ENCODE measurements at places on chromosomes 3 and 15.
A peak's percentile ranks its signal among the peaks of the same experiment; 100 is the strongest.

DNA sequence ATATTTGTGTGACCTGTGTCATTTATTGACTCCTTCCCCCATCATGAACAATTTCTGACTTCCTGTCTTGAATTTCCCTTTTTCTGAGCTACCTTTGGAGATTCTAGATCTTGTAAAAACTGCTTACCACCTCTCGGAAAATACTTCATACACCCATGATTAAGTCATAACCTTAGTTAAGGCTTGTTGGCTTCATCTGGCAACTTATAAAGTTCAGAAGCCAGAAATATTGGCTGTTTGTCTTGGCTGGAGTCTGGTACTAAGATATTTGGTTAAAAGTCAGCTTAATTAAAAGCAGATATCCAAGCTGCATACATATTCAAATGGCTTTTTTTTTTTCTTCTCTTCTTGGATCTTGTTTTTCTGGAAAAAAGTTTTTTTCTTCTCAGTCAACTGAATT lies 37.3 kb upstream of the B3GALNT1 start:
- no peaks in the 10 kb centered on the region for H3K27me3 ChIP-seq
- no peak overlapping the region for H3K27ac ChIP-seq
- H3K4me1 ChIP-seq, result no peaks in the 10 kb centered on the region
- H3K36me3 ChIP-seq, result no peaks in the 10 kb centered on the region
- H3K4me3 ChIP-seq, result no peak overlapping the region
- no peak for DNase-seq

DNA sequence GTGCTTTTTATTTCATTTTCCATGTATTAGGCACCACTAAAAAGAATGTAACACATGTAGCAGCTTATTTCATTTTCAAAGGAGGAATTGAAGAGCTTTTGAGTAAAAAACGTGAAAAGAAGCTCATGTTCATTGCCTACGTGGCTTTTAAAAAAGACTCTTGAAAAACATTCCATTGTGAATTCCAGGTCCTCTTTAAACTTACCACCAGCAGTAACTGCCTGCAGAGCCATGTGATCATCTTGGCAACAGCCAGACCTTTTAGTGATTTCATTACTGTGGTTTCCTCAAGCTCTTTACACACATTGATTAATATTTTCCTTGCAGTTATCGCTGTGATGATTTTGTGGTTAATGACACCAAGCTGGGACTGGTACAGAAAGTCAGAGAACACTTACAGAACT lies 43.8 kb upstream of the FBXL22 start:
- no peak overlapping the region for H3K27ac ChIP-seq
- DNase-seq, result no peak
- no peaks in the 10 kb centered on the region for H3K27me3 ChIP-seq

DNA sequence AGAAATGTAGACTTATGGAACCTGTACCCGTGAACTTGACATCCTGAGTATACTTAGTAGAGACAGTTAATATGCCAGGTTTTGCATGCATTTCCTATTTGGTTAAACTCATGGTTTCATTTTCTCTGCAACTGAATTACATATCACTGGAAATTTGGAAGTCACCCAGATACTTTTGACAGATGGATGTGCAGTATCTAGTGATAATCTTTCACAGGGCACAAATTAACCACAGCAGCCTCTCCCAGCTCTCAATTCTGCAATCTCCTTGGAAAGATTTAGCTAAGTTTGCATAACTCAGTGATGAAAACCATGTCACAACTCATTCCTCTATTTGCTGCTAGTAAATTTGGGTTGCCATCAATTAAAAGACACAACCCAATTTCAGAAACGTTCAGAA lies 162.3 kb upstream of the TPM1 start:
- no peaks in the 10 kb centered on the region for H3K27me3 ChIP-seq
- H3K4me3 ChIP-seq, result no peak overlapping the region
- no peaks in the 10 kb centered on the region for H3K36me3 ChIP-seq
- peaks cover 21% of the 10 kb centered on the region for H3K4me1 ChIP-seq
- no peak overlapping the region for H3K27ac ChIP-seq

GRCh38 chr3:72383883-72384282 lies 464.4 kb downstream of the SHQ1 start:
- peaks cover 73% of the 10 kb centered on the region for H3K4me1 ChIP-seq
- no peak overlapping the region for H3K27ac ChIP-seq
- no peak for DNase-seq
- H3K36me3 ChIP-seq, result peaks cover 1% of the 10 kb centered on the region
- H3K27me3 ChIP-seq, result no peaks in the 10 kb centered on the region

DNA sequence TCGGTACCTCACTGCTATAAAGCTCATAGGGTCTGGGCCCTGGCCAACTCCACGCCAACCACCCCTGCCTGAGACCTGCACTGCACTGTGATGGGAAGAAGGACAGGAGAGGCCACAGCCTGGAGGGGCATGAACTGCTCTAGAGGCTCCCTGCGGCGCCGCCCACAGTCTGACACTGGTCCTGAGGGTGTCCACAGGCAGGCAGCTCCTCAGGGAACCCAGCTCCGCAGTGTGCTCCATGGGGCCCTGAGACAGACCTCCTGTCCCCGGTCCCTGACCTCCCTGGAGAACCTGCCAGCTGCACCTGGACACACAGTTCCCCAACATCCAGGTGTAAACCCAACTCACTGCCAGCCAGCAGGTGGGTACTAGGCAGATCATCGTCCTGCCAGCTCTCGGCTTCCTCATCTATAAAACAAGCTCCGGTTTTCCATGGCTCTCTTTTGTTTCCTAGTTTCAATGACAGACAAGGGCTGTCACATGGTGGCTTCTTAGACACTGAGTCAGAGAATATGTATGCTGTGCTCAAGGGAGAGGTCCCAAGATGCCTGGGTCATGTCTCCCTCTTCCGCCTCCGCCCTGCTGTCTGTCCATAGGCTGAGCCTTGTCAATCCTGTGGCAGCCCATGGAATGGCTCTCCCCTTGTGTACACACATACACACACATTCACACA lies 5.1 kb upstream of the HAPLN3 start:
- H3K36me3 ChIP-seq, result no peaks in the 10 kb centered on the region
- peaks cover under 1% of the 10 kb centered on the region for H3K27me3 ChIP-seq
- H3K4me1 ChIP-seq, result peaks cover 25% of the 10 kb centered on the region
- peak; percentile 45 for DNase-seq
- H3K27ac ChIP-seq, result peak overlapping the region; percentile 74
- no peak overlapping the region for H3K4me3 ChIP-seq
